GM23338 (cell line): ENCODE measurements at places on chromosomes 3 and 15. TPM values are rescaled to one million over a fixed set of nuclear protein-coding genes. Genes with fewer than 3 reads are reported as not detected.

DNA sequence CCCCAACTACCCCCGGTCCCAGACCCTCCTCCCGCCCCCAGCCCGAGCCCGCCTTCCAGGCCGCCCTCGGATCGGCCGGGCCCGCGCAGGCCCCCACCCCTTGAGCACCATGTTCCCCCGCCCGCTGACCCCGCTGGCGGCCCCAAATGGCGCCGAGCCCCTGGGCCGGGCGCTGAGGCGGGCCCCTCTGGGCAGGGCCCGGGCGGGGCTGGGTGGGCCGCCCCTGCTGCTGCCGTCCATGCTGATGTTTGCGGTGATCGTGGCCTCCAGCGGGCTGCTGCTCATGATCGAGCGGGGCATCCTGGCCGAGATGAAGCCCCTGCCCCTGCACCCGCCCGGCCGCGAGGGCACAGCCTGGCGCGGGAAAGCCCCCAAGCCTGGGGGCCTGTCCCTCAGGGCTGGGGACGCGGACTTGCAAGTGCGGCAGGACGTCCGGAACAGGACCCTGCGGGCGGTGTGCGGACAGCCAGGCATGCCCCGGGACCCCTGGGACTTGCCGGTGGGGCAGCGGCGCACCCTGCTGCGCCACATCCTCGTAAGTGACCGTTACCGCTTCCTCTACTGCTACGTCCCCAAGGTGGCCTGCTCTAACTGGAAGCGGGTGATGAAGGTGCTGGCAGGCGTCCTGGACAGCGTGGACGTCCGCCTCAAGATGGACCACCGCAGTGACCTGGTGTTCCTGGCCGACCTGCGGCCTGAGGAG lies 472 bp downstream of the CHST14 start:
- H3K27me3 ChIP-seq: no peaks in the 10 kb centered on the region
- DNase-seq: peak; percentile 53
- H3K36me3 ChIP-seq: no peaks in the 10 kb centered on the region
- no peak overlapping the region for H3K27ac ChIP-seq
- H3K4me3 ChIP-seq: peak overlapping the region; percentile 81

- peaks cover 18% of the 10 kb centered on the region for H3K4me1 ChIP-seq
- no peak overlapping the region for H3K27ac ChIP-seq
- DNase-seq: no peak
- H3K27me3 ChIP-seq: no peaks in the 10 kb centered on the region
- no peak overlapping the region for H3K4me3 ChIP-seq
Measured at GRCh38 chr3:188123170-188123905, 30.6 kb upstream of the LPP start.

GRCh38 chr15:40063563-40064011 lies 24.6 kb upstream of the SRP14 start:
- H3K4me3 ChIP-seq: no peak overlapping the region
- no peaks in the 10 kb centered on the region for H3K36me3 ChIP-seq
- no peak for DNase-seq

DNA sequence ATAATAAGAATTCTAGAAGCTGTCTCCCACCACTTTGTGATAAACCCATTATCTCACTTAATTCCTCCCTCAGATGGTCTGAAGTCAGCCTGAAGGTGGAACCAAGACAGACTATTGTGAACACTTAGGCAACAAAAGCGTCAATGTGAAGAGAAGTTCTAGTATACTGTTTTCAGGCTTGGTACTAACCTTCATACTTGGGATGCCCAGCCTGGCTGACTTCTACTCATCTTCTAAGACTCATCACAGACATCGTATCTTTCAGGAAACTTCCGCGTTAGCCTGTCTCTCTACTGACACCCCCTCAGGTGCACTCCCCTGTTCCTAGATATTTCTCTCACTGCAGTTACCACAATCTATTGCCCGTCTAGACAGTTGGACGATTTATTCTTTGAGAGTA lies 201.2 kb downstream of the SATB1 start:
- H3K36me3 ChIP-seq: no peaks in the 10 kb centered on the region
- no peak overlapping the region for H3K4me3 ChIP-seq
- H3K4me1 ChIP-seq: peaks cover 11% of the 10 kb centered on the region; the same call in 1 of the 2 replicates
- no peak for DNase-seq
- H3K27me3 ChIP-seq: no peaks in the 10 kb centered on the region

- DNase-seq: no peak
- no peak overlapping the region for H3K27ac ChIP-seq
- H3K27me3 ChIP-seq: peaks cover 100% of the 10 kb centered on the region
- H3K36me3 ChIP-seq: no peaks in the 10 kb centered on the region
Measured at GRCh38 chr15:41499109-41499851, 5.6 kb downstream of the ITPKA start.

DNA sequence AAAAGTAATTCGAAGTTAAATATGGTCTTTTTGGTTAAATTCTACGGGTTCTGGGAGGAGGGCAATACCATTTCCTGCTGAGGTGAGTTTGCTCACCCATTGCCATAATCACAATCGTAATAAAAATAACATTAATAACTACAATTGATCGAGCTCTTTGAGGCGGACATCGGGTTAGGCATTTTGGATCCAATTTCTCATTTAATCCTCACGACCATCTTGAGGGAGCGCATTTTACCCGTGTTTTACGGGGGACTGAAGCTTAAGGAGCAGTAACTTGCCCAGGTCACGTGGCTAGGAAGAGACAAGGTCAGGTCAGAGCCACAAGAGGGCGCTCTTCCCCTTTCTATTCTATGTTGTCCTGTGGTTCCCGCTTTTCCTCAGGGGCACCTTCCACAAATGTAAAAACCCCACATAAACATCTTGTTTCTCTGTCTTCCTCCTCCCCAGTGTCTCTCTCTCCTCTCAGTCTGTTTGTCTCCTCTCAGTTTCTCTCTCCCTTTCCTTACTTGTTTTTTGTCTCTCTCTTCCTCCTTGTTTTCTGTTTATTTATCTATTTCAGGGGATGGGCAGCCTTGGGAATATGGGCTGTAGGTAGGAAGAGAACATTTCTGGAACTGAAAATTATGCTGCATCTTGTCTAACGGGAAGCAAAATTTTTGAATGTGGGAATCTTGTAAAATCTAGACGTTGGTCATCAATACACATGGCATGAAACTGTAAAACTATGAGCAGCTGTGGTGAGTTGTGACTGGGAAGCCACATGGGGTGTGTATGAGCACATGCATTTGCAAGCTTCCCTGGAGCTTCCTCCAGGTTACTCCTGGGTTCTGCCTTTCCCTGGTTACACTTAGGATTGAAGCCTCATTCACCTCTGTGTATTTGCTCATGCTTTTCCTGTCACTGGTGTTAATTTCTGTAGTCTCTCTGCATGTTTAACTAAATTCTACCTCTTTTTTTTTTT lies 71.0 kb downstream of the SQOR start:
- peaks cover 15% of the 10 kb centered on the region for H3K27me3 ChIP-seq
- no peaks in the 10 kb centered on the region for H3K36me3 ChIP-seq
- H3K27ac ChIP-seq: no peak overlapping the region
- H3K4me1 ChIP-seq: peaks cover 2% of the 10 kb centered on the region; the same call in 1 of the 2 replicates

- no peak overlapping the region for H3K4me3 ChIP-seq
- no peak overlapping the region for H3K27ac ChIP-seq
- H3K27me3 ChIP-seq: no peaks in the 10 kb centered on the region
- DNase-seq: no peak
- H3K36me3 ChIP-seq: no peaks in the 10 kb centered on the region
Measured at GRCh38 chr3:124951511-124952281, 17.1 kb upstream of the MUC13 start.

DNA sequence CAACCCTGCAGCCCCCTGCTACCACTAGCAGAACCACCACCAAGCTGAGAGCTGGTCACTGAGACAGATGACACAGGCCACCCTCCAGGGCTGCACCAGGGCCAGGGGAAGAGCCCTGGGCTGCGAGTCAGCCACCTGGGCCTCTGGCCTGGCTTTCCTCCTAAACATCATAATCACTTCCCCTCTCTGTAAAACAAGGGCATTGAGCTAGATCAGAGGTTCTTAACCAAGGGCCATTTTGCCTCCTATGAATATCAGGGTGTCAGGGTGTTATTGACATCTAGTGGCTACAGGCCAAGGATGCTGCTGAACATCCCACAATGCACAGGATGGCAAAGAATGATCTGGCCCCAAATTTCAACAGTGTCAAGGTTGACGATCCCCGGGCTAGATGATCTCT lies 25.2 kb downstream of the TLE3 start:
- H3K36me3 ChIP-seq: peaks cover 13% of the 10 kb centered on the region
- H3K27me3 ChIP-seq: no peaks in the 10 kb centered on the region
- H3K4me3 ChIP-seq: no peak overlapping the region

Gene SPINK8
- not detected in 2 replicates for total RNA-seq

Gene ALDH1A2
- 0.80 TPM in 1 of 2 replicates, not detected in the other for total RNA-seq
